Dermis microvascular lymphatic vessel endothelial cell (primary cell): ENCODE measurements at places on chromosomes 12 and 14. TPM values are rescaled to one million over a fixed set of nuclear protein-coding genes. Genes with fewer than 3 reads are reported as not detected.

SLC25A47 gene
- total RNA-seq, result under 0.01 TPM in 1 of 2 replicates, not detected in the other

SAMD4A gene
- 20.8 and 32.2 TPM in 2 replicates for total RNA-seq

RASAL1 gene
- total RNA-seq, result not detected in 2 replicates

ACVR1B gene
- total RNA-seq, result 8.3 and 14.2 TPM in 2 replicates

ZNF891 gene
- total RNA-seq, result 0.51 TPM in 2 replicates

KRT85 gene
- not detected in 2 replicates for total RNA-seq

STYK1 gene
- total RNA-seq, result 3.2 and 6.7 TPM in 2 replicates

TUBA1B gene
- total RNA-seq, result 914 and 1,463 TPM in 2 replicates
